NCI-H510A treated with DMSO at 0.1 percent for 48 hours (cell line): ENCODE measurements at places on chromosomes 1 and 21.

- no peak for DNase-seq
Observed at GRCh38 chr1:182281541-182281940, 110.0 kb downstream of the GLUL start.

DNA sequence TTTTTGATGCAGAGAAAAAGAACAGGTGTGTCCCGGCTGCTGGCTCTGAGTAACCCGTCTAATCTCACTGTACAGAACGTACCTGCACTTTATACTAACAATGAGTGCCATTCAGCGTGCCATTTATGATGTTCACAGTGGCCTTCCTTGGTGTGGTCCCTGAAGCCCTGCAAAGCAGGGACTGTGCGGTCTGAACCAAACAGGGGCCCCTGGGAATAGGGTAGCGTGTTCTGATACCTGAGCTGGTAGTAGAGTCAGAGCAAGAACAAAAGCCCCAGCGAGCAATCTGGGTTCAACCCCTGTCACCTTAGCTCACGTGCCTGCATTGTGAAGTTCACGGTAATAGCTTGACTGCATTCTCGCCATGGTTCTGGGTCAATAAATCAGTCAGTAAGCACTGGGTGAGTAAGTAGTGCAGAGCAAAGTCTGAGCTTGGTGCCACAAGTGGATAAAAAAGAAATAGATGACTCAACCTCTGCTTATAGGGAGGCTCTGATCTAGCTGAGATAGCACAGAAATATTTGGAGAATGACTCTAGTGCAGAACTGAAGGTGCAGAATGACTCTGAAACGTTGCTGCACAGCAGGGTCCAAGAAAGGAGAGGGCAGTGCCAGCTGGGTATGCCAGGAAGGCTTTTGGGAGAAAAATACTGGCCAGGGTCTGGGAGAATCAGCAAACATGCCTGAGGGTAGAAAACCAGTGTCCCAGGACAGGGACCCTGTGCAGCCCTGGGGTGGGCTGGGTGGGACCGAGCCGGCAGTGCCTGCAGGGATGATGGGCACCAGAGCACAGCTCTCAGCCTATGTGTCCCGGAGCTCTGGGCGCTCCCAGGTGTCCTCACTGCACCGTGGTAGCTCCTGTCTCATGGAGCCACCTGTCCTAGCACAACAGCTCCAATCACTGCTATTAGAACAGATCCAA, 125.9 kb downstream of the RHOU start:
- DNase-seq, result peak; percentile 20

GRCh38 chr1:208248991-208249696, 5.0 kb upstream of the PLXNA2 start:
- DNase-seq, result no peak

- no peak for DNase-seq
Observed at GRCh38 chr1:50593515-50593914, 170.3 kb upstream of the DMRTA2 start.

DNA sequence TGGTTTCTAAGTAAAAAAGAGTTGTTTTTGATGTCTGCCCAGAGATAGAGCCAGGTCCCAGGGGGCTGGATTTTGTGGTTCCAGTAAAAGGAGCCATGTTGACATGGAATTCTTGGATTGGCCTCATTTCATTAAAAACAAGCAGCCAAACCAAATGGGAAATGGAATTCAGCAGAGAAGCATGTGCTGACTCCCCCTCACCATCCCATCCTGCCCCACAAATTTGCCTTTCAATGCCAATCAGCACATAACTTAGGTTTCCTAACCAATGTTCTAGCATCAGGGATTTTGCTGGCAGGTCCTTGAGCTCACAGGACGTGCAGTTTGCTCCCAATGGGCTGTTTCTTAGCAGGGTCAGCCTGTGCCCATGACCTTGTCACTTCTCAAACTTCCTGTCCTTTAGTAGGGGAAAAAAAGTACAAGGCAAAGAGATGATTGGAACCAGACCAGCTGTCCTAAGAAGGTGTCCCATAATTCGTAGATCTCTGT, 101.5 kb upstream of the GADD45A start:
- no peak for DNase-seq

DNA sequence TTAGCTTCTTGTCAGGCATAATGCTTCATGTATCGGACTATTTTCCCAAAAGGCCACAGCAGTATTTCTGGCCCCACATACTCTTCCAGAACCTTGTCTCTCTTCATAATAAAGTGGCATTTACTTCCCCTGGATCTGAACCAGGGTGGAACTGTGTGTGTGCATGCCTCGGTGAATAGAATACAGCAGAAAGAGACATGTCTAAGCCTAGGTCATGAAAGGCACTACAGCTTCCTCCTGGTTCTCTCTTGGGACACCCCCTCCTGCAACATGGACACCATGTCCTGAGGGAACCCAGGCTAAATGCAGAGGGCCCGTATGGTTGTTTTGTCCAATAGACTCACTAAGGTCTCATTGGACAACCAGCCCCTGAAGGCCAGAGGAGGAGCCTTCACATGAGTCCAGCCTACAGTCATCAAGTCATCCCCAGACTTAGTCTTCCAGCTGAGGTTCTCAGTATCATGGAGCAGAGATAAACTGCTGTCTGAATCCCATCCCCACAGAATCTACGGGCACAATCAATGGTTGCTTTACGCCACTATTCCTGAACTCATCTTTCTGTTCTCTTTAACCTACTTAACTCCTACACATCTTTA, 35.0 kb downstream of the USP24 start:
- DNase-seq, result no peak

- no peak for DNase-seq
Observed at GRCh38 chr21:15353546-15353945, 288.7 kb upstream of the NRIP1 start.

- DNase-seq, result no peak
Observed at GRCh38 chr1:203406446-203407045, 55.6 kb upstream of the FMOD start.

- DNase-seq, result no peak
Observed at GRCh38 chr1:40651138-40651857, 14.2 kb downstream of the RIMS3 start.

DNA sequence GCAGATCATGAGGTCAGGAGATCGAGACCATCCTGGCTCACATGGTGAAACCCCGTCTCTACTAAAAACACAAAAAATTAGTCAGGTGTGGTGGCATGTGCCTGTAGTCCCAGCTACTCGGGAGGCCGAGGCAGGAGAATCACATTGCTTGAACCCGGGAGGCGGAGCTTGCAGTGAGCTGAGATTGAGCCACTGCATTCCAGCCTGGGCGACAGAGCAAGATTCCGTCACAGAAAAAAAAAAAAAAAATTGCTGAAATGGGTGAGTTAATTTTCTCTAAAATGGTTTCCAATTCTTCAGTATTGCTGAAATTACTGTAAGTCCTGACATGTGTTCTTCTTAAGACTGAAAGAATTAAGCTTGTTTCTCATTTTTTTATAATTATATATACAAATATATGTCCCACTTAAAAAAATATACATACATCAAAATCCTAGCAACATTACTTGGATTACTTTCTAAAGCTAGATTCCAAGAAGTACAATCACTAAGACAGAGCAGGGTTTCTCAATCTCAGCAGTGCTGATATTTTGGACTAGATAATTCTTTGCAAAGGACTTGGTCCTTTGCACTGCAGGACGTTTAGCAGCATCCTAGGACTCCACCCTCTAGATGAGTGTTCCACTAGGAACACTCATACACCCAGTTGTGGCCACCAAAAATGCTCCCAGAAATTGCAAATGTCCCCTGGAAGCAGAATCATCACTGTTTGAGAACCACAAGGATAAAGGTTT, 24.8 kb downstream of the ZNHIT6 start:
- no peak for DNase-seq

DNA sequence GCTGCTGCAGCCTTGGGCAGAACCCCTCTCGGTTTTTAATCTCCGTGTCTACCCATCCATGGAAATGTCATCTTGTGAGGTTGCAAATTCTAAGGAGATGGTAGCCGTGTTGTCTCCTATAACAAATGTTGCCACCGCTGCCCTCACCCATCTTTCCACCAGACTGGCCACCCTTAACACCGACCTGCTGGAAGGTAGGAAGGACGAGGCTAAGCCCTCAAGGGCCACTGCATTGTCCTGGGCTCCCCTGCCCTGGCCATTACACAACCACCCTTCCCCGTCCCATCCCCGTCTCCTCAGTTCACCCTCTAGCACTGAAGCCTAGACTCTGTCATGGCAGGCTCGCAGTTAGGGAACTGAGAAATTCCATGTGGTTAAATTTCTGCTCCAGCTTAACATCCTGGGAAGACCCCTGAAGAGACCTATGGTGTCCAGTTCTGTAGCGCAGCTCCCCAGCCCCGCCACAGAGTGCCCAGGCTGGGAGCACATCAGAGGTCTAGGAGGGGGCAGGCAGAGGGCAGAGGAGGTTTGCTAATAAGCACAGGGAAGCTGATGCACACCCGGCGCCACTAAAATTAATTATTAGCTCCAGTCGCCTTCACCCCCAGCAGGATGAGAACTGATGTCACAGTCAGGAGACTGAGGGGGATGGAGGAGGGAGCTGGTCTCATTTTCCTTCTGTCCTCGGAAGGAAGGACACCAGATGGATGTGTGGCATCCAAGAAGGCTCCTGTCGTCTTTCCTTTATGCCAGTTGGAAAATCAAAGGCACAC, 38.3 kb downstream of the STUM start:
- no peak for DNase-seq

- no peak for DNase-seq
Observed at GRCh38 chr1:204031098-204031710, 41.7 kb upstream of the SOX13 start.

DNA sequence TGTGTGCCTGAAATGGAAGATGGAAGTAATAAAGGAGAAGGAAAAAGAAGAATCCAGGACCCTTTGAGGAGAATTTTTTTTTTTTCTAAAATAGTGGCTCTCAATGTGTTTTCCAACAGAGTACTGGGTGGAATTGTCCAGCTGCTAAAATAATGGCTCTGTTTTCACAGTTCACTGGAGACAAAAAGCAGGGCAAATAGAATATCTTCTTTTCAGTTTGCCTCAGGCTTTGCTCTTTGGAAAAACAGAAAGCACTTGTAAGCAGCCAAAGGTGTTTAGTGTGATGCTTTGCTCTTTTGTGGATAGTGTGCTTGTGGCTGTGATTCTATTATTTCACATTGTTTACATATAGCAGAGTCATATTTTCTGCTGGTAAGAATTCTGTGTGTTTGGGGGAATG, 77.4 kb upstream of the MROH9 start:
- DNase-seq, result no peak

DNA sequence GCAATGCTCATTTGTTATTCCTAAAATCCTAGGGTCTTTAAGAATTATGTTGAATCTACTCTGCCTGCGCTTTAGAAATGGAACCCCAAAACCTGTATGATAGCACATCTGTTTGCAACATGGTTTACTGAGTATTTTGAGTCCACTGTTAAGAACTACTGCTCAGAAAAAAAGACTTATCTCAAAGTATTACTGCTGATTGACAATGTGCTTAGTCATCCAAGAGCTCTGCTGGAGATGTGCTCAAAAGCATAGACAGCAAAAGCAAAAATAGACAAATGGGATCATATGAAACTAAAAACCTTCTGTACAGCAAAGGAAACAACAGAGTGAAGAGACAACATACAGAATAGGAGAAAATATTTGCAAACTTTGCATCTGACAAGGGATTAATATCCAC, 107.0 kb downstream of the CTH start:
- no peak for DNase-seq

DNA sequence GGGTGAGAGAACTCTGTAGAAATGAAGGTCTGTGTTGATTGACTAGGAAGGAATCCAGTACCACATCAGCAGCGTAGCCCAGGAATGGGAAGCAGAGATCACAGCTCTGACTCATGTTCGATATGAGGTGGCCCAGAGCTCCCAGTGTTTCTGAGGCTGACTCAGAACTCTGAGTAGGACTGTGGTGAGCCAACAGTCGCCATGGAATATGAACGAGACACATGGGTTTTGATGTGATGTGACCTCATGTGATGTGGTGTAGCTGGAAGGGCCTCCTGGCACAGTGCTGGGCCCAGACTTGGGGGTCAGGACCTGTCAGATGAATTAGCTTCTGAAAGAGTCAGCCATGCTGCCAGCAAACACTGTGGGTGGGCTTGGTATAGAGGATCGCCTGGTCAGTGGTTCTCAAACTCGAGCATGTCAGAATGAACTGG, 237.0 kb downstream of the MRPL39 start:
- no peak for DNase-seq

DNA sequence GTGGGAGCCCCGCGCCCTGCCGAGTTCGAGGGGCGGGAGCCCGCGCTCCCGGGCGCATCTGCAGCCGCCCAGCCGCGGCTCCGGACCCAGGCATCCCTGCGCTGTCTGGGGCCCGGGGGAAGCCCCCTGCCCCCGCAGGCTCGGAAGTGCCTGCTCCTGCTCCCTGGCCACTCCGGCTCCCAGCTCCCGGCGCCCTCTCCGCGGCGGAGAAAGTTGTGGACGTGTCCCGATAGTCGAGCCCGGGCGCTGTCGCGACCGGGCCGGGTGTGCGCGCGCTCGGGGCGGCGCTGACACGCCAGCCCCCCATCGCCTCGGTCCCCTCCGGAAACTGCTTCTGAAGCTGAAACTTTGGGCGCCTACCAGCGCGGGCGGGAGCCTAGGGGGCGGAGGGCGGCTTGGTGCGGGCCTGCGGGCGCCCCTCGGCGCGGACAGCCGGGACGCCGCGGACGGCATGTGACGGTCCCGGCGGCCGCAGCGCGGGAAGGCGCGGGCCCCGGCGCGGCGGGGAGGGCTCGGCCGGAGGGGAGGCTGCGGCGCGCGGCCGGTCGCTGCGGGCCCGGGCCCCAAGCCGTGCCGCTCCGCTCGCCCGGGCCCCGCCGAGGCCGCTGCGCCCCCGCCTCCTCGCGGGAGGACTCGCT, 515 bp downstream of the MAN1C1 start:
- DNase-seq, result no peak

GRCh38 chr1:216044538-216044937, 378.7 kb downstream of the USH2A start:
- no peak for DNase-seq

DNA sequence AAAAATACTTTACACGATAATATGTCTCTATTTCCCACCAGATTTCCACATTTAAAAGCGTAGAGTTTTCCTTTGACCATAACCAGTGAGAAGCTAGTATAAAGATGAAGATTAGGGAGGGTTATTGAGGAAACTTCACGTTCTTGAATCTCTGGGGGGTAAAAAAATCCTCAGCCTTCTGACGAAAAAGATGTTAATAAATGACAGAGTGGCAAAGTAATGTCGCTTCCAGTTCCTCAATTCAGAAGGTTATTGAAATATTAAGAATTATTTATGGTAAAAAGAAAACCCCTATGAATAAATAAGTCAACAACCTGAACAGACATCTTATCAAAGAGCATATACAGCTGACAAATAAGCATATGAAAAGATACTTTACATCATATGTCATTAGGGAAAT, 241.0 kb downstream of the GPATCH2 start:
- no peak for DNase-seq

- DNase-seq, result no peak
Observed at GRCh38 chr1:101406681-101407080, 169.9 kb downstream of the S1PR1 start.

- no peak for DNase-seq
Observed at GRCh38 chr21:18960306-18960705, 556.7 kb upstream of the TMPRSS15 start.

DNA sequence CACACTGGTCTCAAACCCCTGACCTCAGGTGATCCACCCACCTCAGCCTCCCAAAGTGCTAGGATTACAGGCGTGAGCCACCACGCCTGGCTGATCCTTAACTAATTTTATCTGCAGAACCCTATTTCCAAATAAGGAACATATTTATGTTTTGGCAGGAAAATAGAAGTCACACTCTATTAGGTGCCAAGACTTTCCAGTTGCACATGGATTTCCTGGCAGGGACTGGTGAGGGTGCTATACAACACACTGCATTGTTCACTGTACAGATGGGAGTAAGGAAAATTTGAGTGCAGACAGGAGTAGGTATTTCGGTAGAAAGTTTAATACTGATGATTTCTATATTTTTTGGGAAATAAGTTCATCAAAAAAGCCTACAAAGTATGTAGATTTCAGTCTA, 605.3 kb upstream of the B3GALT2 start:
- no peak for DNase-seq

GRCh38 chr1:27388337-27389005, 4.0 kb upstream of the GPR3 start:
- DNase-seq, result peak; percentile 63
